ENCODE measurements at places on chromosomes 5 and 9. TPM values are rescaled to one million over a fixed set of nuclear protein-coding genes. Genes with fewer than 3 reads are reported as not detected.

CD274 gene
- total RNA-seq = 1.6 TPM

SKP2 gene
- 21.5 TPM for total RNA-seq

PCDH1 gene
- 69.2 TPM for total RNA-seq

FRMD3 gene
- 26.5 TPM for total RNA-seq

TMEFF1 gene
- 46.6 TPM for total RNA-seq

NXNL2 gene
- total RNA-seq = 1.4 TPM

C5orf46 gene
- total RNA-seq = not detected

IQGAP2 gene
- total RNA-seq = 21.2 TPM

GPR150 gene
- total RNA-seq = 0.23 TPM

SPATA31A5 gene
- not detected for total RNA-seq

RARS1 gene
- total RNA-seq = 171 TPM

Data from diencephalon (tissue), 1 donor.